ENCODE measurements at places on chromosomes 11 and 22.

GRCh38 chr11:59102259-59102765 is 4.7 kb upstream of the FAM111B start:
- peak; percentile 58 for DNase-seq

- no peak for DNase-seq
Measured at GRCh38 chr11:69360606-69361005, 66.7 kb downstream of the MYEOV start.

DNA sequence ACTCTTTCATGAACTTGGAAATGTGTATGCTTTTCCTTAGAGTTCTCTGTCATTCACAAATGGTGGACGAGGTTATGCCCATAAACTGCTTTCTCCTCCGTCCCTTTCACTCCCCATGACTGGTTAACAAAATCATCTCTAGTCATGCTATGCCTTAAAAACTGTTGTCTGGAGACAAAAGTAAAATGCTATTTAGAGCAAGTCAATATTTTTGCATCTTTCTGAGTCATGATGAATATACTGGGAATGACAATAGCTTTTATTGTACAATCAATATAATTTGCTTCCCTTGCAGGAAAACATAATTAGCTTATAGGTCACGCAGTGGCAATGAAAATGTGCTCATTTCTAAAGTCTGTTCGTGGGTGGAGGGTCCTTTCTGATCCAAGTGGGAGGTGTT is 216.7 kb upstream of the SORL1-AS1 start:
- DNase-seq = no peak

DNA sequence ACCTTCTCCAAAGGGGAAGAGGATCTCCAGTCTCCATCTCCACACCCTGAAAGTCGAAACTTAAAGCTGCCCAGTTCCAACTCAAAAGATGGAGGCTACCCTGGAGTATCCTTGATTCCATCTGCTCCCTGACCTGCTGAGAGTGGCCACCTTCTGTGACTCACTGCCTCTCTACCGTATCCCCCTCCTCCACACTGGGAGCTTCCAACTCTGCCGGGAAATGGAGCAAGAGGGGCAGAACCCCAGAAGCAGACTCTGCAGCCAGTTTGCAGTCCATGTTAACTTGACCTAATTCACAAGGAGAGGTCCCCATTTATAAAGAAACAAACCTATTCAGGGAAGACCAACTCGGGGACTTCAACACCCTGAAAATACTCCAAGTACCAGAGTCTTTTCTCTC is 22.0 kb upstream of the IRAG1 start:
- peak; percentile 37 for DNase-seq

GRCh38 chr22:39845529-39845928 is 48.0 kb downstream of the ENTHD1 start:
- DNase-seq = no peak

DNA sequence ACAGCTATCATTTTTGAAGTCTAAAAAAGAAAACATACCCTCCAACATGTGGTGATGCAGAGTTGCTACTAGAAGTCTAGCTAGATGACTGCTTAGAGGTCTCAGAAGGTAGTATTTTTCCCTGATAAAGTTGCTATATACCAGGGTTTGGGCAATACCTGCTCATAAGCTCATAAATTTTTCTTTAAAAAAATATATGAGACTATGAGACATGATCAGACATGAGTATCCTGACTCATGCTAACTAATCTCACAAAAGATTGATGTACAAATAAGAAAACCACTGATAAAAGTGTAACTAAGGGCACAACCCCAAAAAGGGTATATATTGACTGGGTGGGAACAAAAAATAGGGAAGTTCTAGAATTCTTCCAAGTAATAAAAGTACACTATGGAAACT is 740.9 kb downstream of the METTL15 start:
- DNase-seq = no peak

- DNase-seq = no peak
Measured at GRCh38 chr11:22785251-22785650, 44.4 kb downstream of the SVIP start.

DNA sequence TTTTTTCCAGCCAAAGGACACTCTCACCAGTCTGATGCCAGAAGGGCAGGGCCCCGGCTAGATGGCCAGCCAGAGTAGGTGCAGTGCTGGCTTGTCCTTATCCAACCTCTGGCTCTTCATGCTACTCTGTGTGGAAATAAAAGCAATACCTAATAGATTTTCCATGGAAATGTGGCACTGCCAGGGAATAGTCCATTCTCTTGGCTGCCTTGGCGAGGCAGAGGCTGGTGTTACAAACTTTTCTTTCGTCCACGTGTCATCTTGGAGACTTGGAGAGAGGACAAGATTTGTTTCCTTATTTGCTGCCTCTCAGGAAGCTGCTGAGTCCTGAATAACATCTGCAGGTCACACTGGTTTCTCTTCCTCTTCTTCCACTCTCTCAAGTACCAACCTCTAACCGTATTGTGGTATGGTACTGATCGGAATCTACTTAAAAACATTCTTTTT is 17.2 kb upstream of the C1QTNF4 start:
- DNase-seq = no peak

- DNase-seq = no peak
Measured at GRCh38 chr11:116814502-116814901, 8.6 kb downstream of the APOA4 start.

- DNase-seq = peak; percentile 72
Measured at GRCh38 chr22:50498322-50498890, 9.1 kb downstream of the LMF2 start.

DNA sequence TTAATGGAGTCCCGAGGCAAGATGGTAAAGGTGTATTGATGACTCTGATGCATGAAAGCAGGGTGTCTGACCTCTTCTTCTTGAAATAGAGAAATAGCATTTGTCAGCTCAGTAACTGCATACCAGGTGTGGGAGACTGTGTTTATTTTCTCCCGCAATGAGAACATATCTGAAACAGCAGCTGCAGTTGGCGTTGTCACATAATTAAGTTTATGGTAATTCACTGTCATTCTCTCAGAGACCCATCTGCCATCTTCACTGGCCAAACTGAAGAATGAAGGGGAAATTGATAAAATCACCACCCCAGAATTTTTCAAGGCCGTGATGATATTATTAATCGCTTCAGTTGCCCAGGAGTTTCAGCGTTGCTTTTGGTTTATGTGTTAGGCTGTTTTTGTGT is 20.1 kb upstream of the MCHR1 start:
- no peak for DNase-seq

DNA sequence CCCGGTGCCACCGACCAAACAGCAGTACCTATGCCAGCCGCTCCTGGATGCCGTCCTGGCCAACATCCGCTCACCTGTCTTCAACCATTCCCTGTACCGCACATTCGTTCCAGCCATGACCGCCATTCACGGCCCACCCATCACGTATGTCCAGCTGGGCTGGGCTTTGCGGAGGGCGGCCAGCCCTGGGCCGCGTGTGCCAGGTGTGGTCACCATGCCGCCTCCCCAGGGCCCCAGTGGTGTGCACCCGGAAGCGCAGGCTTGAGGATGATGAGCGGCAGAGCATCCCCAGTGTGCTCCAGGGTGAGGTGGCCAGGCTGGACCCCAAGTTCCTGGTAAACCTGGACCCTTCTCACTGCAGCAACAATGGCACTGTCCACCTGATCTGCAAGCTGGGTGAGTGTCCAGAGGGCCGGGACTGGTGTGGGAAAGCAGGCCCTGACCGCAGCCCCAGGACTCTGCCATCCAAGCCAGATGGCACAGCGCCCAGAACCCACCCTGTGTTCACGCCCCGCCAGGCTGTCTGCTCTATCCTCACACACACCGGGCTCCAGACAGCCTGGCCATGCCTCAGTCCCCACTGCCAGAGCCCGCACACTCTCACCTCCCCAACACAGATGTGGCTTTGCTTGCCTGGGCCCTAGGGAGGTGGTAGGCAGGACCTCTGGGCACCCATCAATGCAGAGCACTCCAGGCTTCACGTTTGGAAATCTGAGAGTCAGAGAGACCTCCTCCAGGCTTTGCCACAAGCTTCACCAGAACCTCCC is 77.6 kb downstream of the MED15 start:
- no peak for DNase-seq

DNA sequence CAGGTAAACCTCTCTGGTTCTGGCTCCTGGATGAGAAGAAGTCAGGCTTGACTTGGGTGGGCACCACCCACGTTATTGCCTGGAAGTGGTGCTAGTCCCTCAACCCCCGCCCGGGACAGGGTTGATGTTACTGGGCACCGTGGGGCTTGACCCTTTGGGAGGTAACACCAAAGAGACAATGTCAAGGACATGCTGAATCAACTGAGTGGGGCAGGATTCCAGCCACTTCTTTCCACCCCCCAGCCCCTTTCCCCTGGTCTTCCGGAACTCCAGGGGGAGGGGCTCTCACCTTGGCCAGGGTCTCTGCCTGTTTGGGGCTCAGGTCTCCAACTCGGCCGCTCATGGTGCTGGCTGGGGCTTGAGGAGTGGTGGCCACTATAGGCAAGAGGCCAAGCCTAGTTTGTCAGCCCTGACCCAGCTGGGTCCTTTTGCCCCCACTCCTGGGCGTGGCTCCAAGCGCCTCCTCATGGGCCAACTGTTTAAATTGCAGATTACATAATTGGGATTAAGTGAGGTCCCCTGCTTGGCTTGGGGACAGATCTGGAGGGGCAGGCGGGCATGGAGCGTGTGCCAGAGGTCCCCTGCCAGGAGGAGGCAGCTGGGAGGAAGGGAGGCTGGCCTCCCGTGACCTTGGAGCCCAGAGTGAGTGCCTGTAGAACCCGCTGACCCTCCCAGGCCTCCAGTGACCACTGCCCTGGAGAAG is at the start of gene SEC14L3:
TSS of gene SEC14L3 (minus strand) at position 402 of the 703 bp plus-strand sequence. CDS start at position 343, 59 bp downstream.
- DNase-seq = no peak

GRCh38 chr11:5159806-5160205 is 5.2 kb upstream of the OR52A1 start:
- DNase-seq = no peak

GRCh38 chr11:67248653-67249052 is 17.6 kb upstream of the GRK2 start:
- no peak for DNase-seq

DNA sequence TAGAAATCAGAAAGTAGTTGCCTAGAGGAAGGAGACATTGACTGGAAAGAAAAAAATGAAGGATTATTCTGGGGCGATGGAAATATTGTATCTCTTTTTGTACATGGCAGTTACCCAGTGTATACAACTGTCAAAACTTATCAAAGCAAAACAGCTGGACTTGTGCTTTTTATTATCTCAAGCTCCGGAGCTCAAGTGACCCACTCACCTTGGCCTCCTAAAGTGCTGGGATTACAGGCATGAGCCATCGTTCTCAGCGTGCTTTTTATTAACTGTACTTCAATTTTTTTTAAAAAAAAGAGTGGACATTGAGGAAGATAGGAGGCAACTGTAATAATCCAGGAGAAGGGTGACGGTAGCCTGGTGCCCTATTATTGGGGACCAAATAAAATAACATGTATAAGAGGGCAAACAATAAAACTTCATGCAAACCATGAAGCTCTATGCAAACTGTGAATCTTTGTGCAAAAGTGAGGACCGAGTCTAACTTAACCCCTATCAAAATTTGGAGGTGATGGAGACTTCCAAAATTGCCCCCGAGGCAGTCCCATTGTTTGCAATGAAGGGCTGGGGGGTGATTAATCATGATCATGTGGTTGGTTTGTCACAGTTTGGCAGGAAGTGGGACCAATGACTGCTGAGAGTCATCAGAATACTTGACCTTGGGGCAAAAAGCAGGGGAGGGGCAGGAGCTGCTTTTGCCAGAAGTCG is 23.5 kb downstream of the FZD4 start:
- no peak for DNase-seq

- DNase-seq = no peak
Measured at GRCh38 chr11:10996678-10997077, 138.8 kb upstream of the ZBED5 start.

DNA sequence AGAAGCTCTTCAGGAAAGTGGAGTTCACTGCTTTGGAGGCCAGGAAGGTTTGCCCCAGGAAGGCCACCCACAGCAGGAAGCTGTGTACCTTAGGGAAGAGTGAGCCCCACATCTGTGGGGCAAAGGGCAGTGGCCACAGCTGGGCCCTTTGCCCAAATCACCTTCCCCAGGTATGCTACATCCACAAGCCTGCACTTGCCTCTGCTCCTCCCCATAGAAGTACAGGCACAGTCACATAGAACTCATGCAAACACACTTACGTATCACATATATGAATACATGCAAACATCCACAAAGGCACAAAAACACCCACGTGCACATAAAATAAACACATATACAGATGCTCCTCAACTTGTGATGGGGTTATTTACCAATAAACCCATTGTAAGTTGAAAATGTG is 2.1 kb downstream of the TRIM29 start:
- DNase-seq = peak; percentile 34

GRCh38 chr22:37019309-37020191 is at the start of the genes MPST and TST:
MPST (plus strand) TSS chr22:37019742; CDS start chr22:37019837, 95 bp downstream.
TST (minus strand) TSS chr22:37019447; CDS start chr22:37018732, 715 bp downstream.
- DNase-seq = peak; percentile 93

DNA sequence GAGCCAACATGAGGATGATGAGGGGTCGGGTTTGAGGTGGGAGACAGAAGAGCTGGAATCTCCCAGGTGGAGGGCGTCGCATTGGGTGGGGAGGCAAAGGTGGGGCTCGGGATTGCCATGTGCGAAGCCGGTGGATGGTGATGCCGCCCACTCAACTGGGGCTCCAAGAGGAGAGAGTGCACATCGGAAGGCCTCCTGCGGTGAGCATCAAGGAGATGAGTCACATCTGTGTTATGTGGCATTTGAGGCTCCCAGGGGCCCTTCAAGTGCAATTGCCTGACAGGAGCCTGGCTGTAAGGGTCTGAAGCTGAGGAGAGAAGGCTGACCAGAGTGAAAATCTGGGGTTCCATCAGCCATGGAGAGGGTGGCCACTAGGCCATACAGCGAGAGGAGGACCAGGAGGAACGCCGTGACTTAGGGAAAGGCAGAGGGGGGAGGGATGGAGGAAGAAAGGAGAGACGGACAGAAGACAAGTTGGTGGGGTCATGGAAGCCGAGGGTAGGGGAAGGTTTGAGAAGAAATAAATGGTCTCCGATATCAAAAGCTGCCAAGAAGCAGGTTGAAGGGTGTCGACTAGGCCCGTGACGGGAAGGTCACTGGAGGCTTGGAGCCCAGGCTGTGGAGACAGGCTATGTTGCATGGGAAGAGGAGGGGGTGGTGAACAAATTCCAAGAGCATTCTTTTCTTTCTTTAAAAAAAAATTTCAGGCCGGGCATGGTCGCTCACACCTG is 21.3 kb downstream of the RASD2 start:
- DNase-seq = no peak

DNA sequence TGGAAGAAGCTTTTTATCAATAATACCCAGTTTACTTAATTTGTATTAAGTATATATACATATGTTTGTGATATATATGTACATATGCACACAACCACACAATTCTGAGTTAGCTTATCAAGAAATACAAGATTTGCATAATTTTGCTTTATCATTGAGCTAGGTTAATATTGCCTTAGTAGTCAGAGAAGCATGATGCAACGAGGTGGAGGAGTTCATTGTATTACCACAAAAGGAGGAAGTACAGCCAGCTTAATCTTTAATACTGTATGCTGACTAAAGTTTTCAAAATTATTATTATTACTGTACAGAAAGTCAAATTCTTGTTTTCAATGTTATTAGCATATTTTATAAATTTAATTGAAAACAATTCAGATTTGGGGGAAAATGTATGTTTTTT is 278.4 kb upstream of the PDGFD start:
- DNase-seq = no peak

- no peak for DNase-seq
Measured at GRCh38 chr22:17794726-17795542, 20.7 kb upstream of the BID start.

GRCh38 chr11:114130629-114131277 is 71.2 kb downstream of the ZBTB16 start:
- no peak for DNase-seq

Measured in head of caudate nucleus (tissue), 42 donors.